ENCODE measurements at places on chromosomes 1 and 21.

GRCh38 chr1:178543290-178543607 lies 30.3 kb downstream of the TEX35 start:
- DNase-seq, result no peak

DNA sequence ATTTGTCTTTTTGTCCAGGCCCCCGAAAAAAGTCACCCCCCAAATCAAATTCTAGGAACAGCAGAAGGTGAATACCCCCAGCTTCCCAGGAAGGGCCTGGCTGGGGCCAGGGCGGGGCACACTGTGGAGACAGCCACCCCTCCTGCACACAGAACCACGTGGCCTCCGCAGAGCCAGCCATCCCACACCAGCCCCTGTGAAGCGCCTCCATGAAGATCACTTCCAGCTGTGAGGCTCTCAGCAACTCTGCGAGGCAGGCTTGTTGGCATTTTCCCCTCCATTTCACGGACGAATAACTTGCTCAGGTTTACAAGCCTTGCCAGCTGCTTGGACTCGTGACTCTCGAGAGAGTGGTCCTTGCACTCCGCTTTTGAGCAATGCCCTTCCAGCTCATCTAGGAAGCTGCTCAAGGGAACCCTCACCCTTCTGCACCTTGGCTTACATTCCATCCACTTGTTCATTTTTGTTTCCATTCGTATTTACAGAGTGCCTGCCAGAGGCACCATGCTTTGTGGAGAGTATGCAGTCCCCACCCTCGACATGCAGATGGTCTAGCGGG lies 48.2 kb downstream of the SYT6 start:
- no peak for DNase-seq

DNA sequence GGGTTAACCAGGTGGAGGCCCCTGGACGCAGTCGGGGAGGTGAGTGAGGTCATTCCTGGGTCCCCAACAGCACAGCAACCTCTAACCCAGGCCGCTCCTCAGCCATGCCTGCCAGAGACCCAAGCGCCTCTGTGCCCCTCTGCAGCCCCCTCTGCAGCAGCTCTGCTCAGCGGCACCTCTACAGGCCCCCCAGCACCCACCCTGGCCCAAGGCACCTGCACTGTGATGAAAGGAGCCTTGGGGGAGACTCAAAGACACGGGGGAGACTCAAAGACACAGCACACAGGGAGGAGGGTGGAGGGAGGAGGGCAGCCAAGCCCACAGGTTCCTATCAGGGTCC lies 19.5 kb downstream of the WDR4 start:
- no peak for DNase-seq

DNA sequence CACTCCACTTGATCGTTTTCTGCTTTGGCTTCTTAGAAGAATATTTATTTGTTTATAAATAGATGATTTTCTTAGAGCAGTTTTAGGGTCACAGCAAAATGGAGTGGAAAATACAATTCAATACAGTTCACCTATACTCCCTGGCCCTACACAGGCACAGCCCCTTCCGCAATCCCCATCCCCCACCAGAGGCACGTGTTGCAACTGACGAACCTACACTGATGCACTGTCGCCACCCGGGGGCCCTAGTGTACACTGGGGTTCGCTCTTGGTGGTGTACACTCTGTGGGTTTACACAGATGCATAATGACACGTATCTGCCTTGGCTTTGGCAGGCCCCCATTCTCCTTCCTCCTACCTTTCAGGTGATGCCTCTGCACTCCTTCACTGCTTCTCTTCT lies 8.0 kb downstream of the ECHDC2 start:
- DNase-seq, result no peak

GRCh38 chr21:34821717-34822116 lies 152.9 kb downstream of the CLIC6 start:
- DNase-seq, result no peak

DNA sequence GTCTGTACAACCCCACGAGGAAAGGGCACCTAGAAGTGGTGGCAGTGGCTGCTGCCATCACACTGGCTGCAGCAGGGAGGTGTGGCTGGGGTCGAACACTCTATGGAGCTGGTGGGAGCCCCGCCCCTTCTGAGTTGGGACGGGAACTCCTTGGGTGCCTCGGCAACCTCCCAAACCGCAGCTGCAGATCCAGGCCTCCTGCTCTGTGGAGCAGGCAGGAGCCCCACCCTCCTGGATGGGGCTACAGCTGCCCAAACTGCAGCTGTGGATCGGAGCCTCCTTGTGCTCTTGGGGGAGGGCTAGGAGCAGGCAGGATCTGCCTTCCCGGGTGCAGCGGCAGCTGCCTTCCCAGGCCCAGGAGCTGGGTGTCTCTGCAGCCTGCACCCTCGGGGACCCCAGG lies 38.9 kb upstream of the TARDBP start:
- DNase-seq, result no peak

- DNase-seq, result no peak
These were observed 1.2 kb downstream of the PIK3C2B start for GRCh38 chr1:204493145-204493983.

Measured in thoracic aorta (tissue), 2 donors.